A549 treated with CpdA at 1 μM for 4 hours (cell line): ENCODE measurements at places on chromosomes 11 and 22. TPM values are rescaled to one million over a fixed set of nuclear protein-coding genes. Genes with fewer than 3 reads are reported as not detected.

Gene BTG4
- total RNA-seq = 0.09 to 0.22 TPM (median 0.11 TPM) in 3 of 5 replicates, not detected in the others

Gene POU2AF2
- total RNA-seq = not detected in 5 replicates

Gene DRD2
- 0.03 TPM in 1 of 5 replicates, not detected in the others for total RNA-seq

Gene MPPED2
- total RNA-seq = not detected in 5 replicates

Gene NTM
- not detected in 5 replicates for total RNA-seq

Gene OR4D10
- total RNA-seq = not detected in 5 replicates

Gene KBTBD4
- 19.7 to 22.9 TPM (median 20.6 TPM) in 5 replicates for total RNA-seq

Gene PGR
- total RNA-seq = not detected in 5 replicates

Gene JHY
- 3.1 to 4.2 TPM (median 3.4 TPM) in 5 replicates for total RNA-seq

Gene FADS3
- 35.6 to 50.7 TPM (median 50.3 TPM) in 5 replicates for total RNA-seq

Gene RIMBP3B
- 0.48 to 0.72 TPM (median 0.57 TPM) in 5 replicates for total RNA-seq

Gene SULT4A1
- total RNA-seq = not detected in 5 replicates

Gene OR51G2
- not detected in 5 replicates for total RNA-seq

Gene SLC15A3
- not detected in 5 replicates for total RNA-seq

Gene NCR3LG1
- total RNA-seq = 1.8 to 3.2 TPM (median 1.9 TPM) in 5 replicates

Gene GPHA2
- total RNA-seq = not detected in 5 replicates

Gene C22orf42
- total RNA-seq = not detected in 5 replicates

Gene CPT1A
- total RNA-seq = 25.8 to 30.6 TPM (median 29.6 TPM) in 5 replicates

Gene MYO18B
- 0.01 to 0.04 TPM (median 0.01 TPM) in 3 of 5 replicates, not detected in the others for total RNA-seq

Gene VWCE
- total RNA-seq = 0.55 to 0.91 TPM (median 0.64 TPM) in 5 replicates

Gene RASGRP2
- 0.74 to 1.4 TPM (median 1.1 TPM) in 5 replicates for total RNA-seq

Gene GAL3ST3
- total RNA-seq = not detected in 5 replicates

Gene OR51D1
- total RNA-seq = not detected in 5 replicates

Gene MUC5AC
- total RNA-seq = 3.2 to 4.5 TPM (median 4.1 TPM) in 5 replicates

Gene USP2
- 0.24 to 0.60 TPM (median 0.45 TPM) in 5 replicates for total RNA-seq
